ENCODE measurements at places on chromosomes 11 and 22. TPM values are rescaled to one million over a fixed set of nuclear protein-coding genes. Genes with fewer than 3 reads are reported as not detected.

The GLB1L2 gene
- total RNA-seq, result not detected

- H3K36me3 ChIP-seq, result no peaks in the 10 kb centered on the region
- H3K4me3 ChIP-seq, result no peak overlapping the region
- H3K4me1 ChIP-seq, result peaks cover 32% of the 10 kb centered on the region
- H3K27me3 ChIP-seq, result peaks cover 4% of the 10 kb centered on the region
- peak; percentile 12 for DNase-seq
- no peak overlapping the region for H3K27ac ChIP-seq
These were observed 888.5 kb downstream of the NTM start for GRCh38 chr11:132258875-132259274.

The SORL1 gene
- total RNA-seq, result 0.42 TPM

GRCh38 chr11:1514336-1515061 lies 27.9 kb upstream of the MOB2 start:
- H3K27me3 ChIP-seq, result no peaks in the 10 kb centered on the region
- no peak overlapping the region for H3K4me3 ChIP-seq
- H3K4me1 ChIP-seq, result peaks cover 36% of the 10 kb centered on the region
- no peak for DNase-seq

The TRIM68 gene
- total RNA-seq, result 11.3 TPM

The CRYBA4 gene
- total RNA-seq, result not detected

DNA sequence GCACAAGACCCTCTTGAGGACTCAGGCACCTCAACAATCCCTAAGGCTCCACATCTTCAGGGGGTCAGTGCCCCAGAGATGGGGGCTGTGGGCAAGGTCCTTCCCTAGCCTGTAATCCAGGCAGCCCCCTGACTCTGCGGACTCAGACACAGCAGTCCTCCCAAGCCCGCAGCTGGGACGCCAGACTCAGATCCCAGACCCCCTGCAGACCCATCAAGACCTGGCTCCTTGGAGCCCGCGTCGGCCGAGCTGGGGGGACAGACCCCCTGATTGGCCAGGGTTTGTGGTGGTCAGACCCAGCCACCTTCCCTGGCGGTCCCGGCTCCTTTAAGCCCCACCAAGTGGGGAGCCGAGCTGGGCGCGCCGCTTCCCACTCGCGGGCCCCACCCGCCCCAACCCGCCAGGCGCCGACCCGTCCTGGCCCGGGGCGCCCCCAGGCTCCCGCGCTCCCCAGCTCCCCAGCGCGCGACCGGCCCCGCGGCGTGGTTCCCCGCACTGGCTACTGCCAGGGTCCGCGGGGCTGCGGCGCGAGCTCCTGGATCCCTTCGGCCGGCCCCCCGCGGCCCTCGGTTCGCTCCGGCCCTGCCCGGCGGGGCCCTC lies 458 bp downstream of the OSBPL5 start:
- DNase-seq, result no peak
- peaks cover 6% of the 10 kb centered on the region for H3K27me3 ChIP-seq
- peaks cover 51% of the 10 kb centered on the region for H3K4me1 ChIP-seq
- peak overlapping the region; percentile 92 for H3K4me3 ChIP-seq
- H3K27ac ChIP-seq, result no peak overlapping the region

The FSHB gene
- not detected for total RNA-seq

The SAA2 gene
- not detected for total RNA-seq

The SNX32 gene
- total RNA-seq, result not detected

GRCh38 chr11:10320736-10321465 lies 16.0 kb downstream of the ADM start:
- H3K4me3 ChIP-seq, result no peak overlapping the region
- no peaks in the 10 kb centered on the region for H3K36me3 ChIP-seq
- no peak overlapping the region for H3K27ac ChIP-seq
- DNase-seq, result no peak

GRCh38 chr11:76263657-76264056 lies 57.4 kb upstream of the WNT11 start:
- H3K27ac ChIP-seq, result no peak overlapping the region
- H3K4me3 ChIP-seq, result no peak overlapping the region
- DNase-seq, result no peak
- peaks cover 34% of the 10 kb centered on the region for H3K27me3 ChIP-seq
- H3K4me1 ChIP-seq, result peaks cover 17% of the 10 kb centered on the region
- no peaks in the 10 kb centered on the region for H3K36me3 ChIP-seq

DNA sequence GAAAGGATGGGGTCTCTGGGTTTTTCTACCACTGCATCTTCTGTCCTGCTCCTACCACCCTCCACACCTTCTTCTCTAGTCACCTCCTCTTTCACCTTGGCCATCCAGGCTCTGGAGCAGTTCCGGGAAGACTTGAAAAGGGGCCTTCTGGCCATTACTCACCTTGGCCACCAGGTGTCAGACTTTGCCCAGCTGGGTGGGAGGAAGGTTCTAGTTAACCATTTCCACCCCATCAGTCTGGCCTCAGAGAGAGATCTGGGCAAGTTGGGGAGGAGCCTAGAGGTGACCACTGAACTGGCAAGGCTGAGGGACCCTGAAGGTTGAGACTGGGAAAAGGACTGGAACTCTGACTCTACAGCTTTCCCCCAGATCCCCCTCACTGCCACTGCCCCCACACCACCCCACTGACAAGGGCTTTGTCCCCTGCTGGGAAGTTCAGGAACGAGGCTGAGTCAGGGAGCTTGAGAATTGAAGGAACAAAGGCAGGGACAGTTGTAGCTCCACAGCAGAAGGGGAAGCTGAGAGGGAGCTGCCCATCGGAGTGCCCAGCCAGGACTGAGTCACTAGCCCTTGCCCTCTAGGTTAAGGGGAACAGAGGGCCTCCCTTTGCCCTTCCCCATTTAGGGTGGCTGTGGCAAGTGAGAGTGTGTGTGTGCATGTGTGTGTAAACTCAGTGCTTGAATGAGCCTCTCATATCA lies 3.7 kb upstream of the POLD4 start:
- peak overlapping the region; percentile 5 for H3K4me3 ChIP-seq
- peak overlapping the region; percentile 84 for H3K27ac ChIP-seq
- peaks cover 5% of the 10 kb centered on the region for H3K27me3 ChIP-seq
- no peaks in the 10 kb centered on the region for H3K36me3 ChIP-seq

The MRGPRE gene
- total RNA-seq, result not detected

DNA sequence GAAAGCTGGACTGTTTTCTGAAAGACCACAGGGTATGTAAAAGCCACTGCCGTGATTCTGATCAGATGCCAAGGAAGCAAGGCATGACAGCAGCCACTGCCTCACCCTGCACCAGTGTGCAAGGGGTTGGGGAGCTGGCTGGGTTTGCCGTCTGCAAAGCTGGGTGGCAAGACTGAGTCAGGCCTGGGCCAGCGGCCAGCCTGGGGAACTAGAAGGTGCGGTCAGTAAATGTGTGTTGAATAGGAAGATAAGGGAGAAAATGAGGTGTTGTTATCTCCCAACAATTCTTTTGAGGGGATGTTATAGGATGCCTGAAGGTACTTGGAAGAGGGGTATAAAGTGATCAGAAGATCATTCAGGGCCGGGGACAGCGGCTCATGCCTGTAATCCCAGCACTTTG lies 8.0 kb downstream of the VSTM5 start:
- H3K4me1 ChIP-seq, result peaks cover 56% of the 10 kb centered on the region
- peaks cover 2% of the 10 kb centered on the region for H3K27me3 ChIP-seq
- no peaks in the 10 kb centered on the region for H3K36me3 ChIP-seq
- H3K4me3 ChIP-seq, result no peak overlapping the region

DNA sequence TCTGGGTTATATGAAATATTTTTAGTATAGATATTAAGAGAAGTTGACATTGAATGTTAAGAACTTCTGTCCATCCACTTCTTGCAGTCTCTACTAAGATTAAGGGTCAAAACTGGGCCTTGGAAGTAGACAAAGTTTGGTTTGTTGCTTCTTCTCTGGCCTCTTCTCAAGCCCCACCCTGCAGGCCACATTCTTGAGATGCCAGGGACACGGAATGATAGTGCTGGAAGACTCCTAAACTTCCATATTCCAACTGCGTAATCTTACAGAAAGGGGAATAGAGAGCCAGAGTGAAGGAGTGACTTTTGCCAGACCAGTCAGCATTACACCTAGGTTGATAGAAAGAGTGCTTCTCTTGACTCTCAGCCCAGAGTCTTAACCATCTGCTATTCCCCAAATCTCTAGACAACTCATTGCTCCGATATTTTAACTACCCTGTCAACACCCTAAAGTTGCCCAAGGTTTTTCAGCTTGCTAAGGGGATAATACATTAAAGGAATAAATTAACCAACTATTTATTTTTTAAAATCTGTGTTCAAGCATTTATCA lies 136.4 kb upstream of the SYN3 start:
- H3K27me3 ChIP-seq, result no peaks in the 10 kb centered on the region
- no peaks in the 10 kb centered on the region for H3K36me3 ChIP-seq
- DNase-seq, result no peak
- H3K4me1 ChIP-seq, result no peaks in the 10 kb centered on the region
- no peak overlapping the region for H3K27ac ChIP-seq

DNA sequence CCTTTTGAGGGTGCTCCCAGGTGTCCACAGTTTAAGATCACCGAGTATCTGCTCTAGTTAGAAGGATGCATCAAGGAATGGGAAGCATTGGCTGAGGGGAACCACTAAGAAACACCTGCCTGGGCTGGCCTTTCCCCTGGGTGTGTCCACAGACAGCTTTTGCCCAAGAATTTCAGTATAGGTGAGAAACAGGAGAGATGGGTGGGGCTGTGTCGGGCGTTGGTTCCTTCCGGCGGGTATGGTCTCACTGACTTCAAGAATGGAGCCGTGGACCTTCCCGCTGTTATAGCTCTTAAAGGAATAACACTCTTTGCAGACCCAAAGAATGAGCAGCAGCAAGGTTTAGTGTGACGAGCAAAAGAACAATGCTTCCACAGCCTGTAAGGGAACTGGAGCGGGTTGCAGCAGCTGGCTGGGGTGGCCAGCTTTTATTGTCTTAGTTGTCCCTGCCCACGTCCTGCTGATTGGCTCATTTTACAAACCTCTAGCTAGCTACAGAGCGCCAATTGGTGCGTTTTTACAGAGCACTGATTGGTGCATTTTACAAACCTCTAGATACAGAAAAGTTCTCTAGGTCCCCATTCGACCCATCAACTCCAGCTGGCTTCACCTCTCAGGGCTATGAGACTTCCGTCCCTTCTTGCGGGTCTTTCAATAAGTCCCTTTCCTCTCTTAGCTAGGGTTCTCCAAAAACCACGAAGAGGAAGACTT lies 2.4 kb downstream of the FADS1 start:
- DNase-seq, result no peak
- H3K4me3 ChIP-seq, result peak overlapping the region; percentile 98
- peaks cover 6% of the 10 kb centered on the region for H3K27me3 ChIP-seq
- peaks cover 24% of the 10 kb centered on the region for H3K36me3 ChIP-seq
- H3K4me1 ChIP-seq, result peaks cover 24% of the 10 kb centered on the region

The CRYAB gene
- 52.8 TPM for total RNA-seq

DNA sequence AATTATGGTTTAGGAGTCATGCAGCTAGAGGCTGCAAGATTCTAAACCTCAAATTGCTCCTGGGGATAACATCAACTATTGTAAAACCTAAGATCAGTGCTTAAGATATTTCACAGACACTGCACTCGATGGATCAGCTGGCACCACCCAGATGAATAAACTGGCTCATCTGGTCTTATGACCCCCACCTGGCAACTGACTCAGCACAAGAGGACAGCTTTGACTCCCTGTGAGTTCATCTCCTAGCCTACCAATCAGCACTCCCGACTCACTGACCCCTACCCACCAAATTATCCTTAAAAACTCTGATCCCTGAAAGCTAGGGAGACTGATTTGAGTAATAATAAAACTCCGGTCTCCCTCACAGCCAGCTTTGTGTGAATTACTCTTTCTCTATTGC lies 782 bp upstream of the TTC12 start:
- no peak for DNase-seq
- peak overlapping the region; percentile 25 for H3K27ac ChIP-seq

DNA sequence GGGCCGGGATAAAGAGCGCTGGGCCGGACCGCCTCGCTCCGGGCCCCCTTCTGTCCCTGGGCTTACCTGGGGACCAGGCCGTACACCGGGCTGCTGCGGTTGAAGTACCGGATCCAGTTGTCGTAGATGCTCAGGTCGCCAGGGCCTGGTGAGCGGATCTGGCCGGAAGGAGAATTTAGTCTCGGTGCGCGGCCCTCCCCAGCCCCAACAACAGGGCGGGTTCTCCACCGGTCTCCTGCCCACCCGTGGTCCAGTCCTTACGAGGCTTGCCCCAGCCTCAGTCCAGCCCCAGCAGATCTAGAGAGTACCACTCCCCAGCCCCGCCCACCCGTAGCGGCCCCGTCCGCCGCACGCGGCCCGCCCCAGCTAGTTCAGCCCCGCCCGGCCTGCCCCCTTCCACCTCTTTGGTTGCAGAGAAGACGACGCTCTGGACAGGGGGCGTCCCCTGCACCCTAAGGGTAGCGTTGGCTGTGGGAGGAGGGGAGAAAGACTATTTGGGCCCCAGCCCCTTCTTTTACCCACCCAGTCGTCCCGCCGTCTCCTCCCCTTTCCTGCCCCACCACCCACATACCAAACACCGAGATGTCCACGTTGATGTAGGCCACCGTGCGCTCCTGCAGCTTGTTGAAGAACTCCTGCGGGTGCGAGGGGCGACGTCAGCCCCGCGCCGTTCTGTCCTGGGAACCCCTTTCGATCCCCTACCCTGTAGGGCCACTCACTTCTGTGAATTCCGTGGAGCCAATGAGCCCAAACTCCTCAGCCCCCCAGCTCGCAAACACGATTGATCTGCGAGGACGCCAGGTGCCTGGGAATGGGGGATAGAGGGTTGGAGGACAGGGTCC lies 6.8 kb downstream of the SAC3D1 start:
- peaks cover 1% of the 10 kb centered on the region for H3K27me3 ChIP-seq
- no peak overlapping the region for H3K4me3 ChIP-seq
- H3K27ac ChIP-seq, result no peak overlapping the region
- peaks cover 7% of the 10 kb centered on the region for H3K36me3 ChIP-seq
- DNase-seq, result no peak

GRCh38 chr22:28514321-28514821 lies 165.3 kb downstream of the TTC28 start:
- H3K27me3 ChIP-seq, result no peaks in the 10 kb centered on the region
- DNase-seq, result no peak
- H3K4me1 ChIP-seq, result peaks cover 8% of the 10 kb centered on the region
- no peak overlapping the region for H3K27ac ChIP-seq

GRCh38 chr22:20406686-20407408 lies 12.9 kb downstream of the ZNF74 start:
- DNase-seq, result no peak
- no peak overlapping the region for H3K27ac ChIP-seq
- H3K4me1 ChIP-seq, result no peaks in the 10 kb centered on the region

DNA sequence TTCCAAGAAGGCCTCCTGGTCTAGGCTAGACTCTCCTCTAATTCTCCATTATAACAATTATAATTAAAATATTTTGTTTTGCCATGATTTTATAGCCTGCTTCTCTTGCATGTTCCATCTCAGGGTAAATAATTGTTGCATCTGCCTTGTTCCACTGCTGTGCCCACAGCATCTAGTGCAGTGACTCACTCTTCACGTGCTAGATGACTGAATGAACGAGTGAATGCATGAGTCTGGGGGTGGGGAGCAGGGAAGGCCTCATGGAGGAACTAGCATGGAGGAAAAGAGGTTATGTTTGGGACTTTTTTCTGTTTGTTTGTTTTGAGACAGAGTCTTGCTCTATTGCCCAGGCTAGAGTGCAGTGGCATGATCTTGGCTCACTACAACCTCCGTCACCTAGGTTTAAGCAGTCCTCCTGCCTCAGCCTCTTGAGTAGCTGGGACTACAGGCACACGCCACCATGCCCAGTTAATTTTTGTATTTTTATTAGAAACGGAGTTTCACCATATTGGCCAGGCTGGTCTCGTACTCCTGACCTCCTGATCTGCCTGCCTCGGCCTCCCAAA lies 5.2 kb upstream of the OAF start:
- H3K27me3 ChIP-seq, result peaks cover 4% of the 10 kb centered on the region
- H3K4me1 ChIP-seq, result peaks cover 66% of the 10 kb centered on the region
- peak overlapping the region; percentile 53 for H3K27ac ChIP-seq
- no peaks in the 10 kb centered on the region for H3K36me3 ChIP-seq
- peak; percentile 76 for DNase-seq

- H3K27me3 ChIP-seq, result peaks cover 18% of the 10 kb centered on the region
- no peaks in the 10 kb centered on the region for H3K4me1 ChIP-seq
- no peaks in the 10 kb centered on the region for H3K36me3 ChIP-seq
- H3K27ac ChIP-seq, result no peak overlapping the region
- no peak overlapping the region for H3K4me3 ChIP-seq
These were observed 168.7 kb downstream of the WT1 start for GRCh38 chr11:32266601-32267000.

The IGLL5 gene
- total RNA-seq, result not detected

Measured in HFFc6 (cell line).